Vagina (tissue), 2 donors: ENCODE measurements at places on chromosomes 6 and 20. TPM values are rescaled to one million over a fixed set of nuclear protein-coding genes. Genes with fewer than 3 reads are reported as not detected.

DNA sequence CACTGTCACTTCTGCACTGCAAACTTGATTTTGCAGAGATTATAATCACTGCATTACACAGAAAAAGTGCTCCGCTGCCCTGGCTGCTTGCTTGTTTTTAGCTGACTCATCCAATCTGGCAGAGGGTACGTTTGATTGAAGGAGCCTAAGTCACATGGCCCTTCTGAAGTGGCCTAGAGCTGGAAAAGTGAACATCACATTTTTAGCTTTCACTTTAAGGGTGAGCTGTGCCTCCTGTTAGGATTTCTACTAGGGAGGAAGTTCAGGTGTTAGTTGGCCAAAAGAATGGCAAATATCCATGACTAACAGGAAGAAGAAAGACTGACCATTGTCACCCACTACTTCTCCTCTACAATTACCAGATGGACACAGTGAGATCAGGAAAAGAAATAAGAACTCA lies 889.1 kb upstream of the MAP3K7 start:
- no peak for DNase-seq

GRCh38 chr20:5859608-5860007 lies 90.7 kb downstream of the TRMT6 start:
- DNase-seq, result no peak

DNA sequence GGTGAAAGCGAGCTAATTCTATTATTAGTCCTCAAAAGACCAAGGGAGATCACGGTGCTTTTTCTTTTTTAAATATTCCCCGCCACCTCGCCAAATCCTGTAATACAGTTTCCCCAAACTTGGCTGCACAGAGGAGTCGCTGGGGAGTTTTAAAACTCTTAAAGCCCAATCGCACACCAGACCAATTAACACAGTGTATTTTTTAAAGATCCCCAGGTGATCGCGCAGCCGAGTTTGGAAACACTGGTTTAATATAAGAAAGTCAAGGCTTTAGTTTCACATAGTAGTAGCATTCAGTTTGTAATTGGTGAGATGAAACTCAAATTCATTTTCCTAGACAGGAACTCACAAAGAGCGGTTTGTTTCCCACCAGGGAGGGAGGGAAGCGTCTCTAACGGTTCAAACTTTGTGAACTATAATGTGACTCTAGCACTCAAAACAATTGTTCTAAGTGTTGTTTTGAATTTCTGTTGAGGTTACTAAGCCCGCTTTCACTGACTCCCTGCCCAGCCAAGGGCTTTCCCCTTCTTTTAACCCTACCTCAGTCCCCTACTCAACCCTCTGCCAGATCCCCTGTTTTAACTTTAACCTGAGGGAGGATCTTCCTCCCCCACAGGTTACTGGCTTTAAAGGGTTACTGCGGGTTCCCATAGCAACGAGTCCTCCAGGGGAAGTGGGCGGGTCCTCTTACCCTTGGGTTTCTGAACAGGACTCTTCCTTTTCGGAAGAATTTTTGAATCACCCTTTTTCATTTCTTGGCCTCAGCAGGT lies 25.7 kb upstream of the BTBD3 start:
- no peak for DNase-seq

DNA sequence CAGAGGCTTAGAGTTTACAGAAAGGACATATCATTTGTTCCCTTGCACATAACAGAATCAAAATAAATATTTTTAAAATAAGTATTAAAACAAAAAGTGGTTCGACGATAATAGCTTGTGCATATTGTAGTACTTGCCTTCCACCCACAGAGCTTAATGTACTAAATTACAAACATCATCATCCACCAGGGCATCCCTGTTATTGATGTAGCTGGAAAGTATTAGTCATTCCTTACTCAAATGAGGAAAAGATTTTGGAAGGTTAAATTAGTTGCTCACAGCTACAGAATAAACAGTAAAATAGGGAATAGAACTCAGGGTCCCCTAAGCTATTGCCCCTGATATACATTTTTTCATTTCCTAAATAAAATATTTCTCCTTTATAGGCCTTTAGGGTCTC lies 150.3 kb downstream of the PTPRK start:
- no peak for DNase-seq

CPXM1 gene
- 19.4 TPM for total RNA-seq

GRCh38 chr20:48750941-48751635 lies 76.7 kb downstream of the PREX1 start:
- DNase-seq, result no peak

DNA sequence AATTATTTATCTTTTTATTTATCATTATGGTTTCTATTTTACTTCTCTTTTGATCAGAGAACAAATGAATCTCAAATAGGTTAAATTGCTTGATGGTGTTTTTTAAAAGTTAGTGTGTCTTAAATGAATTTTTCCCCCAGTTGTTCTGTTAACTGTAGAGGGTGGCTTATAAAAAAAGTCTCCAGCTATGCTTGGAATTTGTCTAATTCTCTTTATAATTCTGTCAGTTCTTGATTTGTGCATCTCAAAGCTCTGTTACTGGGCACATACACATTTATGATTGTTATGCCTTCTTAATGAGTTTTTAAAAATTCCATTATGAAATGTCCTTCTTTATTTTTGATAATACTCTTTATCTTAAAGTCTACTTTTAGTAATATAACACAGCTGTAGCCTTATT lies 58.0 kb downstream of the LIN28B start:
- DNase-seq, result no peak

DNA sequence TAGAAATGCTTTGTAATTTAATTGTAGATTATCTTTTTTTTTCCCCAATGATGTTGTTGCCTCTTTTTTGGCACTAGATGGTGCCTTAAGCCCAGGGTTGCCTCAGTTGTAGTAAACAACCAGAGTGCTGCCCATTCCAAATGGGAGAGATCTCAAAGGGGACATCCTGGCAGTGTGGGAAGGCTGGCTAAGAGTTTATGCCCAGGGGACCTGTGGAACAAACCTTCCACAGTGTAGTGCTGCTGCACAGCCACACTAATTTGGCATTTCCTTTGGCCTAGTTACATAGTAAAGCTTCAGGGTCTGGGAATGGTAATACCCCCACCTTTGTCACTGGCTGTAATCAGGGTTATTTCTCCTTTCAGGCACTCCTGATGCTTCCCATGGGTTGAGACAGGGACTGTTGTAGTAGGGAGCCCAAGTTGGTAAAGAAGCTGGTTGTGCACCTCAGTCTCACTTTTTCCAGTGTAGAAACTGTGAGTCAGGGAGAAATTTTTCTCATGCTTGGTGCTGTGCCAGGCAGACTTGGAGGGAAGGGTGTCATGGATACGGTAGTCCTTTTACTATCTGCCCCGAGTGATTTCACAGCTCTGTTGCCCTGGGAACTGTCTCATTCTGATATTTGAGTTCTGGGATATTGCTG lies 177.8 kb upstream of the ECI2 start:
- DNase-seq, result peak; percentile 80

DNA sequence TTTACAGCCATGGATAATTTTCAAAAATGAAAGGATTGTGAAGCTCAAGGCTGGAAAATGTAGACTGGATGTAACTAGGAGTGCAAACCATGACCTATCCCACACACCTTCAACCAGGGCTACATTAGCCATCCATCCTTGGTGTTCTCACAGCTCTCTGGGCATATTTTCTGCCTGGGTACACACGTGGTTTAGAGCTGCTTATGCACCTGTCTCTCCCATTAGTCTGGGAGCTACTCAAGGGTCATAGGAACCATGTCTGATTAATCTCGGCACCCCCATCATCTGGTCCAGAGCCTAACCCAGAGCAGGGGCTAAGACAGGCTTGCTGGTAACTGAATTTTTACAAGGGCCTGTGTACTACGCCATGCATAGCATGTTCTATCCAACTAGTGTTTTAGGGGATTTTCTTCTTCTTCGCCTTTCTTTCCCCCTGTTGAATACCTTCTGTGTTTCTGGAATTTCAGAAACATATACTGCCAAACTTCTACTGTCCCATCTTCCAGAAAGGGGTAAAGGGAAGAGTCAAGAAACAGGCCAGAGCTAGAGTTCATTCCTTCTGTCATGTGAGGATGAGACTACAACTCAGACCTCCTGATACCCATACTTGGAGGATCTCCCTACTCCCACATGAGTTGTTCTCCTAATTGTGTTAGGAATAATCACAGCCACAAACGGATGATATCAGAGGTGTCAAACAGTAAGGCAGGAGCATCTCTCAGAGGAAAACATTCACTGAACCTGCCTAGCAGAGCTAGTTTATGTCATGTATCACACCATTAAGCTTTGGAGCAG lies 25.4 kb upstream of the FAM83C start:
- no peak for DNase-seq

ARFRP1 gene
- 30.9 TPM for total RNA-seq

NKX2-2 gene
- not detected for total RNA-seq

- DNase-seq, result no peak
Measured at GRCh38 chr6:11727998-11728961, 50.3 kb downstream of the ADTRP start.

CCM2L gene
- 8.6 TPM for total RNA-seq

TRIM31 gene
- total RNA-seq, result not detected

- no peak for DNase-seq
Measured at GRCh38 chr20:17732907-17733521, 33.2 kb downstream of the BANF2 start.

GRCh38 chr6:74735304-74735703 lies 470.5 kb downstream of the COL12A1 start:
- DNase-seq, result no peak

ZC3H12D gene
- total RNA-seq, result 2.2 TPM

DNA sequence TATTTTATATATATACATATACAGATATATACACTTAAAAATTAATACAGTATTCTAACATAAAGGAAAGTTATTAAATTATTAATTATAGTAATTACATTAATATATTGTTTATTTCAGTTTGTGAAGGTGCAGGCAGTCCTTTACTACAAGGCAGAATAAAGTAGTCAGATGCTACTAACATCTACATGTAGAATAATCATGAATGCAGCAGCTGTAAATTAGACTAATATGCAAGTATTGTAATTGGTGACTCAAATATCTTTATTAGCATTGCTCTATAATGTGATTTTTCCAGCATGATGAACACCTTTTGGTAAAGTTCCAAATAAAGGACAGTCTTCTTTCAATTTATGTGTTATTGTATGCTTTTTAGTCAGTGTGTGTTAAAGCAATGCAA lies 17.3 kb downstream of the MYO6 start:
- DNase-seq, result no peak

DNA sequence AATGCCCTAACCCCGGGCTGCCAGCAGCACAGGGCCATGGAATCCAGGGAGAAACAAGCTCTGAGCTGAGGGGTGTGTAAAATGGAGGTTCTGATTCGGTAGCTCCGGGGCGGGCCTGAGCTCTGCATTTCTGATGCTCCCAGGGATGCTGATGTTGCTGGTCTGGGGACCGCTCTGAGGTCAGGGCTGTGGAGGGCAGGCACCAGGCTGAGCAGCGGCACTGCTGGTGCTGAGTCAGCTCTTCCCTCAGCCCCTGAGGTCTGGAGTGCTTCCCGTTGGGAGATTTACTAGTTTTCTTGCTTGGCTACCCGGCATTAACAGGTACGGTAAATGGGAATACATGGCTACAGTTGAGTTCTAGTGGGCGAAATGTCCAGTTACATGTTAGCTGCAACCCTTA lies 18.6 kb upstream of the CST3 start:
- no peak for DNase-seq

- no peak for DNase-seq
Measured at GRCh38 chr6:108363889-108364313, 69.0 kb downstream of the AFG1L start.

DNA sequence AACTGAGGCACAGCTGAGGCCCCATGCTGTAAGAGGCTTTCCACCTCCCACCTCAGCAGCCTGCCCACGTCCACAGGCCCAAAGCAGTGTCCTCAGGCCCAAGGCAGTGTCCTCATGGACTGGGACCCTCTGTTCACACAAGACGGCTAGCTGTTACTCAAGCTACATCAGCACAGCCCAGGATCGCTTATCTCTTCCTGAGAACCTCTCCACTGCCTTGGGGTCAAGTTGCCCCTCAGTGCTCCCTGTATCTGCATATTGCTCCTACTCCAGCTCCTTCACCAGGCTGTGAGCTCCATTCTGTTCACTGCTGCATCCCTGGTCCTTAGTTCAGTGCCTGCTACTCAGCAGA lies 208.8 kb upstream of the TAB2 start:
- no peak for DNase-seq

DNA sequence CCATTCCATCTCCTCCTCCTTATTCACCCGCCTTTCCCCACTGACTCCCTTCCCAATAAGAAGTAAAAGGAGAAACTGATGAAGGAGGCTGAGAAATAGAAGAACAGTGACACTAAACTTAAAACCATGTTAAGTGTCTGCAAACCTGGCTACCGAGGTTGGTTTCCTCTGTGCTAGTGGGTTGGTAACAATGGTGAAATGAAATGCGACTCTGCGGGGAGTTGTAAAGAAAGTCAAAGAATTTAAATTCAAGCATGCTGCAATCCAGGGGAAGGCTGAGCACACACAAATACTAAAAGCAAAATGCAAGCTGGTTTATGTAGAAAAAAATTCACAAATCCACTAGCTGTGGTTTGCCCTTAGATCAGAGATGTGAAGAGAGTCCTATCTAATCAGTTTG lies 155.2 kb upstream of the PDE10A start:
- DNase-seq, result no peak

PABPC1L gene
- 19.6 TPM for total RNA-seq

- no peak for DNase-seq
Measured at GRCh38 chr20:46023999-46024398, 5.0 kb upstream of the SLC12A5 start.

- no peak for DNase-seq
Measured at GRCh38 chr20:19543101-19543500, 215.0 kb upstream of the RIN2 start.

CDK5RAP1 gene
- 15.0 TPM for total RNA-seq

SAPCD1 gene
- total RNA-seq, result not detected

GRCh38 chr6:139778106-139778505 lies 403.7 kb upstream of the CITED2 start:
- no peak for DNase-seq

NFKBIL1 gene
- 14.2 TPM for total RNA-seq

DNA sequence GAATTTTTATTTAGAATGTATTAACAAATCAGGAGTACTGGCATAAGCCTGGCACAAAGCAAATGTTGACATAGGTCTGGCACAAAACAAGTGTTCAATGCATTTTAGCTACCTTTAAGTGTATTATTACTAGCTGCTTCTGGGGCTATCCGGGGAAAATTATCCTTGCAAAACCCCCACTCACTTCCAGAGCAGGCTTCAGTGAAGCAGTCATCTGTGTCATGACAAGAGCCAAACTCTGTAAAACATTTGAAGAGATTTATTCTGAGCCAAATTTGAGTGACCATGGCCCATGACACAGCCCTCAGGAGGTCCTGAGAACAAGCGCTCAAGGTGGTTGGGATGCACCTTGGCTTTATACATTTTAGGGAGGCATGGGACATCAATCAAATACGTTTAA lies 6.4 kb upstream of the TRIM38 start:
- no peak for DNase-seq

DNA sequence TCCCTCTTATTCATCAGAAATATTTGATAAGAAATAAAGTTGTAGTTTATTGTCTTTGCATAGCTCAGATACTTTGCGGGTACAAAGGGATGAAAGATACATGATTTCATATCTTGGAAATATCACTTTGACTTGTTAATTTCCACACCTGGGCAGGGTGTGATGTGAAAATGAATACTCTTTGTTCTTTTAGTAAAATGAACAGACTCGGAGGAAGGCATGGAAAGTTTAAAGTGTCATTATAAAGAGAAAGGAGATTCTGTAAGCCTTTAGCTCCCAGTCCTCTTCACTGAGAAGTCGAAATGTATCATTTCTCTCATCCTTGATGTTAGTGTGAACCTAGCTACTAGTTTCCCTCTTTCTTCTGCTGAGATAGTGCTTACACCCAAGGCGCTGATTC lies 36.7 kb upstream of the AKIRIN2 start:
- no peak for DNase-seq
